ENCODE measurements at places on chromosomes 6 and 20.

DNA sequence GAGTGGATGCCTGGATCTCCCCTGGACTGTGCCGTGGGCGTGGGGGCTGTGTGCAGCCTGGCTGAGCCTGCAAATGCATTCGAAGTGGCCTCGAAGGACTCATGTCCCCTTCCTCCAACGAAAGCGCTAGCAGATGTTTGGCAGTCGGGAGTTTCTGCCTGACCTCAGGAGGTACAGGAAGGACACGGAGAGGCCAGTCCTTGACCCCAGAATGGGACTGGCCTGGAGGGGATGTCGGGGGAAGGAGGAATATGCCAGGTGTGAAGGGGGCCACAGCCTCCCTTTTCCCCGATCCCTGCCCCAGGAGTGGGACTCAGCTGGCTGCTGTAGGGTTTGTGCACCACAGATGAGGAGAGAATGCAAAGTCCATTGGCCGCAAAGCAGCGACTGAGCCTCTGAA is 45.6 kb downstream of the APCDD1L start:
- no peak for DNase-seq

- DNase-seq = no peak
These were observed 224.8 kb upstream of the CDH4 start for GRCh38 chr20:61027218-61027617.

GRCh38 chr6:161318456-161318855 is 44.6 kb upstream of the AGPAT4 start:
- no peak for DNase-seq

GRCh38 chr6:23055523-23055922 is 486.2 kb downstream of the HDGFL1 start:
- no peak for DNase-seq

GRCh38 chr6:7145885-7146828 is 38.4 kb downstream of the RREB1 start:
- no peak for DNase-seq

DNA sequence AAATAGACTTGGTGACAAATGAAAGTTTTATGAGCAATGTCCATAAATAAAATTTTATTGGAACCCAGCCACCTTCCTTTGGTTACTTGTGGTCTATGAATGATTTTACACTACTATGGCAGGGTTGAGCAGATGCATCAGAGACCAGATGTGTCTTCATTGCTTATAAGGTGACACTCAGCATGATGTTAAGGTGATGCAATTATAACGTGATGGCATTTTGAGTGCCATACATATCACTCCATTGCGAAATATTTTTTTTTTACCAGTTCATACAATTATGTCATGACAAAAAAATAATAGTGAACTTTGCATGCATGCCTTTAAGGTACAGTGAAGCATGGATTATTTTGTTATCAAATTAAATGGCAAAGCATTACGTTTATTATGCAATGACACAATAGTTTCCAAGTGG is 96.0 kb downstream of the ADTRP start:
- no peak for DNase-seq

- DNase-seq = no peak
These were observed 19.7 kb upstream of the MROH8 start for GRCh38 chr20:37198932-37199660.

GRCh38 chr6:75424618-75425548 is 68.7 kb downstream of the FILIP1 start:
- DNase-seq = no peak

GRCh38 chr6:137391061-137391814 is 103.0 kb downstream of the OLIG3 start:
- no peak for DNase-seq
